Vagina (tissue), 2 donors: ENCODE measurements at places on chromosomes 7 and 10. TPM values are rescaled to one million over a fixed set of nuclear protein-coding genes. Genes with fewer than 3 reads are reported as not detected.

DNA sequence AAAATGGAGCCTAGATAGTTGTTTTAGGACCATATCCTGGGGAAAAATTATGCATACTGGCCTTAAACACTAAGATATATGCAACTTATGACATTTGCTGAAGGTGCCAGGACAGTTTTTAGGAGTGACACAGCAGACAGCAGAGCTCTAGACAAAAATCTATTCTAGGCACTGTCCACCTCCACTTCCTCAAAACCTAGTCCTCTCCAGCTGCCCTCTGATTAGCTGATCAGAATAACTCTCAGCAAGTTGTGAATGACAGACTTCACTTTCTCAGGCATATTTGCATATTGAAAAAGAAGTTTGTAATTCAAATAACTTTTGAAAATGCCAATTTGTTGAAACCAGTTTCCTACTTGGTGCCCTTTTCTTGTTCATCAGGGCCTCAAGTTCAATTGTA is 152.3 kb upstream of the STEAP4 start:
- no peak for DNase-seq

IGFBP3 gene
- total RNA-seq, result 197 TPM

DNA sequence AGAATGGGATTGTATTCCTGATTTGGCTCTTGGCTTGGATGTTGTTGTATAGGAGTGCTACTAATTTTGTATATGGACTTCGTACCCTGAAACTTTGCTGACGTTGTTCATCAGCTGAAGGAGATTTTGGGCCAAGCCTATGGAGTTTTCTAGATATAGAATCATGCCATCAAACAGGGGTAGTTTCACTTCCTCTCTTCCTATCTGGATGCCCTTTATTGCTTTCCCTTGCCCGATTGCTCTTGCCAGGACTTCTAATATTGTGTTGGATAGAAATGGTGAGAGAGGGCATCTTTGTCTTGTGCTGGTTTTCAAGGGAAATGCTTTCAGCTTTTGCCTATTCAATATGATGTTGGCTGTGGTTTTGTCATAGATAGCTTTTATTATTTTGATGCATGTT is 92.3 kb downstream of the CCDC7 start:
- no peak for DNase-seq

- DNase-seq, result no peak
Measured at GRCh38 chr10:118358327-118358726, 16.2 kb upstream of the FAM204A start.

- no peak for DNase-seq
Measured at GRCh38 chr7:32879460-32879859, 12.1 kb downstream of the KBTBD2 start.

- DNase-seq, result no peak
Measured at GRCh38 chr7:29053105-29053872, 93.0 kb downstream of the CPVL start.

GCC1 gene
- total RNA-seq, result 10.8 TPM
